Astrocyte of the cerebellum (primary cell): ENCODE measurements at places on chromosomes 2 and 18.

DNA sequence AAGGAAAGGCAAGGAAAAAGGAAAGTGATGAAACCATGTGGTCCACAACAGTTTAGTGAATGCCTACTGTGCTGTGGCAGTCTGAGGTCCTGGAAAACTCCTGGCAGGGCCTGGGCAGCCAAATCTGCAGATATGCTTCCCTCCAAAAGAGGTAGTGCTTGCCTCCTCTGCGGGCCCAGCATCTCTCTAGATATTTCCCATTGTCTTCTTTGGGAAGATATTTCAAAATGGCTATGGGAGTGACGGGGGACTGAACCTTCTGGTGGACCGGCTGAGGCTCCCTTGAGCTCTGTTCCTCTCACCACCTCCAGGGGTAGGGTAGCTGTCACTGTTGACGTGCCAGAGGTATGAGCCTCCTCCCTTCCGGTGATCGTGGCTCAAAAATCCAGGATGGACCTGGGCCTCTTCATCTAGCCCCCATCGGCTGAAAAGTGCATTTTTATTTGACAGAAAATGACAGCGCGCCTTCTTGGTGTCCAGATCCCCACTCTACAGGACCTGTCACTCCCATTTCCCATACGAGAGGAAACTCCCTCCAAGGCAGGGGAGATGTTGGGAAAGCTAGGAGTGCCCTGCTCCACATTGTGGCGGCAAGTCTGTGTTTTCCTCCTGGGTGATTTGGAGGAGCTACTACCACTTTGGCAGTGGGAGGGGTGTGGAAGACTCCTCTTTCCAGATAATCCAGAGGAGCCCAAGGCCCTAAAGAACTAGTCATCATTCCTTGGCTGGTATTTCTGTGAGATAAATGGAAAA lies 9.4 kb upstream of the PAX3 start:
- no peak for DNase-seq

DNA sequence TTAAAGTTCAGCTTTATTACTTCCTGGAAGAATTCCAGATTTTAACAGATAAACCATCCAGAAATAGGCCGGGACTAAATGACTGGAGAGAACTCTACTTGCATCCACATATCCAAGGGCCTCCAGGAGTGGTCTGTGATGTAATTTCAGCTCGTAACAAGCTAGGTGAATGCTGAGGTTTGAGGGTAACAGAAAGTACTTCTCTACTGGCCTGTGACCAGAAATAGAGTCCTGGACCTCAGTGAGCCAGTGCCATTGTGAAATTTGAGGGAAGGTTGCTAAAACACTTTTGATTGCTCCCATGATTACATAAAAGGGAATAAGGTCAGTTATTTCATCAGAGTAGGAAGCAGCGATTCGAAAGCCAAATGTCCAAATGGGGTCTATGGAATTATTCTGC lies 158.1 kb downstream of the DOCK10 start:
- DNase-seq, result no peak

DNA sequence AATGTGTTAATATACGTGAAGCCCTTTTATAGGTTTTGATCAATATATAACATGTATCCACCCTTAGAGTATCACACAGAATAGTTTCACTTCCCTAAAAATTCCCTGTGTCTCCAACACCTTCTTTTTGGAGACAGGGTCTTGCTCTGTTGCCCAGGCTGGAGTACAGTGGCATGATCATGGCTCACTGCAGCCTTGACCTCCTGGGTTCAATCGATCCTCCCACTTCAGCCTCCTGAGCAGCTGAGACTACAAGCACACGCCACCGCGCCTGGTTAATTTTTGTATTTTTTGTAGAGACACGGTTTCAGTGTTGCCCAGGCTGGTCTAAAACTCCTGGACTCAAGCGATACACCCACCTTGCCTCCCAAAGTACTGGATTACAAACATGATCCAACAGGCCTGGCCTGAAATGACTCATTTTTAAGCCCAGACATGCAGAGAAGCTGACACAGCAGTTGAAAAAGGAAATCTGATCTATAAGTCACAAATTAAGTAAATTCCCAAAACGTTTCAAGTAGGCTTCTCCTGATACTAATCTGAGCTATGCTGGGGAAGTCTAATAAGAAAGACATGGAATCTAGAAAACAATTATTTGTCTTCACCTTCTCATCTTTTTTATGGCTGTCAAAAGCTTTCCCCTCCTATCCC lies 2.9 kb downstream of the DUSP11 start:
- no peak for DNase-seq

- DNase-seq, result no peak
Measured at GRCh38 chr2:120542911-120543527, 192.6 kb upstream of the GLI2 start.

GRCh38 chr18:50013363-50014138 lies 181.4 kb downstream of the MYO5B start:
- no peak for DNase-seq

GRCh38 chr2:79849949-79850348 lies 337.1 kb downstream of the CTNNA2 start:
- no peak for DNase-seq

DNA sequence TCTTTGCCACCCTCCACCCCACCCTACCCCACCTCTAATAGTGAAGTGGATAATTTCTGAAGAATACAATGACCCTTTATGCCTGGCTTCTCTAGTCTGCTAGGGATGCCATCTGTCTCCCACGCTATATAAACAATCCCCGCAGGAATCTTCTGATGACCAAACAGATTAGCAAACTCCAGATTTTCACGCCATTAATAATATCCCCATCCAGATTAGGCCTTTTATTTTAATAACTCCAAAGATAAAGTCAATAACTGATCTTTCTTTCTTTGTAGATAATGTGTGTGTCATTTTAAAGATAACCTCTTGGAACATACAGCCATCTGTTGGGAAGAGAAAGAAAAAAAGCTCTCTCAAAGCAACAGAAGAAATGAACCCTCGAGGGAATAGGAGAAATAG lies 47.9 kb upstream of the CCDC150 start:
- DNase-seq, result no peak
